ENCODE measurements at places on chromosomes 6 and 20.

DNA sequence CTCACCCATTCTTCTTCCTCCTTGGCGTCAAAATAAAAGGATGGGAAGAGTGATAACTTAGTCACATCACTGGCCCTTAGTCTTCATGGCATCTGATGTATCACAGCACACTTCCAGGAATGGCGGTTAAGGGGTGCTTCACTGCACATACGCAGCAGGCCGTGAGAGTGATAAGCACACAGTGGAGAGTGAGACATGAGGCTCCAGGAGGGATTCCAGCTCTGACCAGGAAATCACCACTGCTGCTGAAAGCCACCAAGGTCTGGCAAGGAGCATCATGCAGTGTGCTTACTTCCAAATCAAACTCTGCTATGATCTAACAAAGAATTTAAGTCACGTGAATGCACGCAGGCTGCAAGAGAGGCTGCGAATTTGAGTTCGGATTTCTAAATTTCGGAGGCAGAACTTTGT lies 62.4 kb downstream of the ARID1B start:
- DNase-seq: no peak

DNA sequence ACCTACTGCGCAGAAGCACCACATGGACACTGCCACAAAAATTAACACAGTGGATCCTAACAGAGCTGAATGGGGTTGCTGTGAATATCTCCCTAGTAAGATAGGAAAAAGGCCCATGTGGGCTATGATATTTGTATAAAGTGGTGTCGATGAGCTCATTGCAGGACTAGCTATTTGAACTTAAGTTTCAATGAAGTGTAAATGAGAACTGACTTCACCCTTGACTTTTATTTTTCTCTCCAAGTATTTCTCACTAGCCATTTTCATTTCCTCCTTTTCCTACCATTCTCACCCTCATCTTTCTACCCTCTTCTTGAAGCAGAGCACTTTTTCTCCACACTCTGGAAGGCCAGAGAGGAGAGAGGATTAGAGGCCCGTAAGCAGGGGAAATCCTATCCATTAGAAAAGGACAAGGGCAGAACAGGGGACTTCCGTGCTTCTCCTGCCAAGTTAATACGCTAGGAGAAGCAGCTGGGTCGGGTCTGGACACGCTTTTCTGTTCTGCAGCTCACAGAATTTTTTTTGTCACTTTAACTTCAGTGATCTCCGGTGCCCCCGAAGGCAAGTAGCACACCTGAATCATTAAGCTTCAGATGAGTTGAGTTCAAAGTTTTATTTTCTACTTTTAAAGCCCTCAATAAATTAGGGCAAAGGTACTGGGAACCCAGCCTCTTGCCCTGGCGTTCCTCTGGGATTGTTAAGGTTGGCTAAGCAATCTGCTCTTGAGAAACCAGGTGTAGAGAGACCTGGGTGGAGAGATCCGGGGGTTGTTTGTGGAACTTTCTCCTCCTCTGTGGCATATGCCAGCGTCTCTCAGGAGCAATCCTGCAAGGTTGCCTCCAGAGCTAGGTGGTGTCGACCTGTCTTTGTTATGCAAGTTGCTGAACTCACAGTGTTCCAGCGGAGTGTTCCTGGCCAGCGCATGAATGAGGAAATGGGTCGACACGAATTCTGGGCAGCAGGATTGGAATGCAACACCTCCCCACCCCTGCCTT lies 56.2 kb upstream of the ARID1B start:
- no peak for DNase-seq

GRCh38 chr6:158539413-158539812 lies 20.5 kb upstream of the TMEM181 start:
- no peak for DNase-seq

DNA sequence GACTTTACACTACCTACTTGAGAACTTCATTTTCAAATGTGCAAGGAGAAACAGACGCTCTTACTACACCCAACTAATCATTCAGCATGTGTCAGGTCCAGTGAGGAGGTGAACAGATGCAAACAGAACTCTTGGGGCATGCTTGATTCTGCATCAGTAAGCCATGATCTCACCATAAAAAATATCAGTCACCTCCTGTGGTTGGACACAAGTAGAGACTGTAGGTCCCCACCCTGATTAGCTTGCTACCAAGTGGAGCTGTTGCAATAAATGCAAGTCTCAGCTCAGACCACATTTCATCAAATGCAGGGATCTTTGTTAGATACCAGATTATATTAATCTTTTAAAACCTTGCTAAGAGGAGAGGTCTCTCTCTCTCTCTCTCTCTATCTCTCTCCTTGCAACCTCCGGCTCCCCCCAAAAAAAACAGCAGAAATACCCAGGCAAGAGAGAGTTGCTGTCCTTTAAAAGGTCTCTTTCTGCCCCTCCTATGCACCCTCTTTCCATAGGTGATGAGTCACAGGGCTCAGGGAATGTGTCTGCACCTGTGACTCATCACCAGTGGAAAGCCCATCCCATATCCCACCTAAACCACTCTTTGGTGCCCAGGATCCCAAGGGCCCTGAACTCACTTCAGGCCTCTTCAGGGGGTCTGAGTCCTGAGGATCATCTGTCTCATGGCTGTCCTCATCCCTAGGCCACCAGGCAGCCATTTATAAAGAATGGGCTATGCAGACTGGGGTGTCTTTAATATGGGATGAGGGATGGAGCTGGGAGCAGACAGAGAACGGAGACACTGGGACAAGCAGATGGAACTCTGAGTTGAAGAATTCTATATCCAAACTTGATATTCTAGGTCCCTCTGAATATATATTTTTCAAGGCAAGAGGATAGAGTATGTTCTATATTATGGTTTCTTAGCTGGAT lies 154.5 kb downstream of the QRSL1 start:
- DNase-seq: no peak

DNA sequence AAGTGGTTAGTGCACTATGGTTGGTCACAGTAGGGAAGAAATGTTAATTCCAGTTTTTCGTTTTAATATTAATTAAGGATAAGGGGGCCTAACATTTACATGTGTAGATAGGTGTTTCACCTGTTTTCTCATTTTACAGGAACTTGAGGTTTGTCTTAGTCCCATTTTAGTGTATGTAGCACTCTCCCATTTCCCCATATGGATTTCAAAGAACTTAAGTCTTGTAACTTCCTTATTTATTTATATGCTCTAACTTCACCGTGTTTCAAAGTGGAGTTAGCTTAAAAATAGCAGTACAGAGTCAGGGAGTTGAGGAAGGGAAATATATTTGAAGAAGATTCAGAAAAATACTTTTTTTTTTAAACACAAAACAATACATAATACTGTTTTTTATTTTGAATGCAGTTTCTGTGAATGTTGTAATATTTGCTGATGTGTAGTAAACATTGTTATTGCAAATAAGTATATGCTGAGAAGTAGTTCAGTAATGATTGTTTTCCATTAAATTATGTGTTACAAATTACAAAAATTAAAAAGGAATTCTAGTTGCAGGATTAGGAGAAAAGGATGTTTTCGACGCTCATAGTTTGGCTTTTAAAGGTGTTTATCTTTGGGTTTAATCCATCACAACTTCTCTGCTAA lies 3.5 kb downstream of the SCAF8 start:
- no peak for DNase-seq

DNA sequence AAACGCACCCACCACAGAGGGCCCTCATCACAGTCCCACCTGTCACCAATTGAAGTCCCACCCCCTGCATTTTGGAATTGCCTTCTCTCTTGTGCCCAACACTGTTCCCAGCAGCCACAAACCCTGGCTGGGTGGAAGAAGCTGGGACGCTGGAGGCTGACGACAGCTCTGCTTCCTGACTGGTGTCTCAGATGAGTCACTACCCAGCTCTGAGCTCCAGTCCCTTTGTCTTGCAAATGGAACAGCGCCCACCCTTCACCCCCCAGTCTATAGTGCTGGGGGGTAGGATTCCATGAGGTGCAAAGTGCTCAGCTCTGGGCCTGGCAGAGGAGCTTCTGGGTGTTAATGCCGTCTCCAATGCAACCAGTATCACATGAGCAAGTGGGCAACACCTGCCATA lies 85.3 kb downstream of the DLGAP4 start:
- DNase-seq: no peak

DNA sequence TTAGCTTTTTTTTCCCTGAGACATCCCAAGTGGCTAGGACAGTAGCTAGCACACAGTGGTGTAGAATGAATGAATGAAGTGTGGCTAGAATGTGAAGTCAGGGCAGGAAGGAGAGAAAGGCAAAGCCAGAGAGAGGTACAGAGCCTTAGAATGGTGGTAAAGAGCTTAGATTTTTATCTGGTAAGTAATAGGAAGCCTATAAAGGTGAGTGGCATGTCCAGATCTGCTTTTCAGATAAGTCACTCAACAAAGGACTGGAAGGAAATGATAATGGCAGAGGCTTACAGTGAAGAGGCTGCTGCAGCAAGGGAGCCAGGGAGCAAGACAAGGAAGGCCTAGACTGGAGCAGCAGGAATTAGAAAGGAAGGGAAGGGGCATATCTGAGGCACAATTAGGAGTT lies 96.0 kb upstream of the PRDM1 start:
- peak; percentile 8 for DNase-seq

- no peak for DNase-seq
These were observed 56.1 kb downstream of the NFATC2 start for GRCh38 chr20:51486197-51487005.

DNA sequence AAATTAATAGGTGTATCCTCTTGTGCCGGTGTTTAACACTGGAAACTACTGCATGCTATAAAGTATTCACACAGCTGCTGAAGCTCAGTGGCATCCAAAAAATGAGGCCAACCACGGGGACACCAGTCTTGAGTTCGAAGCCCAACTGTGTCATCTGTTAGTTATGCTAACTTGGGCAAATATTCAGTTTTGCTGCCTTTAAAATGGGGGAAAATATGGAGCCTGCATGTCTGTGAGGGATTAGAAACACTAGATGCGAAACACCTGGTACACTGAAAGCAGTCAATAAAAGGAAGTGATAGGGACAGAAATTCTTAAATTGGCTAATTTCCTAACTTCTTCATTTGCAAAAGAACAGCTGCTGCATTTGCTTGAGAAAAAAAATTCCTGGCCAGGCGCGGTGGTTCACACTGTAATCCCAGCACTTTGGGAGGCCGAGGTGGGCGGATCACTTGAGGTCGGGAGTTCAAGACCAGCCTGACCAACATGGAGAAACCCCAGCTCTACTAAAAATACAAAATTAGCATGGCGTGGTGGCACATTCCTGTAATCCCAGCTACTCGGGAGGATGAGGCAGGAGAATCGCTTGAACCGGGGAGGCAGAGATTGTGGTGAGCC lies 36.6 kb upstream of the MLIP start:
- no peak for DNase-seq

- no peak for DNase-seq
These were observed 952.5 kb upstream of the MAN1A1 start for GRCh38 chr6:120302041-120302440.

DNA sequence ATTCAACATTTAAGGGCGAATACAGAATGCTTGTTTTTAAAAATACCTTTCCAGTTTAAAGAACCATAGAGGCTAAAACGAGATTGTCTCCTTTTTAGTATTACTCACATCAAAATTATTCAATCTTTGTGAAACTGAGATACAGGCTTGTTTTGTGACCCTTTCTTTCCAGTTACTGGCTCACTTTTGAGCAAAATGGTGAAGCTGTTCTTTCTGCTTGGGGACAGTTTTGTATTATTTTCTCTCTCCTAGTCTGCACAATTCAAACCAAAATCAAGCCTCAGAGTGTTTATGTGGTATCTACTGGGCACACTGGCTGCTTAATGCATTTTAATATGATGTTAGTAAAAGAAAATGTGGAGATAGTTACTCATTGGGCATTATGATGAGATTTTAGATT lies 36.5 kb downstream of the HIVEP1 start:
- DNase-seq: no peak

DNA sequence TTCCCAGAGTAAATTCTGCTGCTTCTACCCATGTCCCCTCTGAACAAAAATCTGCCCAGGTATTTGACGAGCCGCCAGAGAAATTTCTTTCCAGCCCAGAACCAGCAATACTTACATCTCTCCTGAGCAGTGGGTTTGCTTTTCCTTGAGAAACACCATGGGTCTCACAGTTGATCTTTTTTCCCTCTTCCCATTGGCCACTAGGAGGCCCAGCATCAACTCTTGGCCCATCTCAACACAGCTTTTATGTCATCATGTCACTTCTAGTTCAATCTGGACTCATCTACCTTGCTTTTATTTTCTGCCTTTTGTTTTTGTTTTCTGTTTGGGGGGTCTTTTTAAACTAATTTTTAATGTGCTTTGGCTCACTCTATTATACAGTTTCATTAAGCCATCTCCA lies 18.8 kb downstream of the MAFB start:
- no peak for DNase-seq

- no peak for DNase-seq
These were observed 243.4 kb downstream of the TRDN start for GRCh38 chr6:123393331-123393730.

DNA sequence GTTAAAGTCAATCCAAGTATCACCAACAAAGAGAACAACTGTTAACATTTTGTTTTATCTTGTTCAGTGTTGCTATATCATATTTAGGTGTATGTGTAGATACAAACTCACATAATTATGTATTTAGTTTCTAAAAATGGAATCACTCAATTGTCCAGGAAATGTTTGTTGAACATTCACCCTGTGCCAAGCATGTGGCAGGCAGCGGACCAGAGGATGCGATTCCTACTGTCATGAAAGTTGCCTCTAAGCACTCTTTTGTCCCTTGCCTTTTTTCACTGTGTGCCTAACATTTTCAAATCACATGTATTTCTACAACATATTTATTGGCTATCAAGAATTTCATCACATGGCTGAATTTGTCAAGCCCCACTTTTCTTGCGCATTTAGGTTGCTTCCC lies 16.9 kb upstream of the TGM2 start:
- DNase-seq: no peak

- no peak for DNase-seq
These were observed 74.9 kb downstream of the FYN start for GRCh38 chr6:111798281-111798725.

DNA sequence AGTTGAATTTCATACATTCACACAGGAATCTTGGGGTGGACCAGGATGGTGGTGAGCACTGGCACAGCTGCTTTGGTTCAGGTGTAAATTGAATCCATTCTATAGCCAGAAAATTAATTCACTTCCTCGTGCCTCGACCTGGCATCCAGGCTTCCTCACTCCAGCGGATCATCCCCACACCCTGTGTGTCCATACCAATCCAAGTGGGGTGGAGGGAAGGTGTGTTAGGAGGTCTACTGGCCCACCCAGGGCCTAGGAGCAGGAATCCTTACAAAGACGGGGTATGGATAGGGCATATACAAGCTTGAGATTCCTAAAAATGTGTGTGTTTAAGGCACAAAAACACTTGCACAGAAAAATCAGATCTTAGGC lies 81.8 kb upstream of the SLC24A3 start:
- no peak for DNase-seq

DNA sequence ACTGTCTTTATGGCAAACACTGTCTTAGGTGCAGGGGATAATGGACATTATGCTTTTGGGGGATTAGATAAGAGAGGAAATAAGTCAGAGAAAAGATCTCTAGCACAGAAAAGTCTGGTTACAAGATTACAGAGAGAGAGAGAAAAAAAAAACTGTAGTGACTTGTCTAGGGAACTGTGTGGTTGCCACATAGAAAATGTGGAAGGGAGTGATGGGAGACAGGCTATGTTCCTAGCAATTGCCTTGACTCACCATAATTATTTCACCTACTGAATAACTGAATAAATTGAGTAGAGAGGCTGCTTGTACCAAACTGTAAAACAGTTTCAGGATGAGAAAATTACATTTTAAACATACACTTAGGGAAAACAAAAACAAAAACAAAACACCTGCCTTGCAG lies 229.7 kb downstream of the LAMA2 start:
- DNase-seq: no peak
